Esophagus muscularis mucosa (tissue), 4 donors: ENCODE measurements at places on chromosomes 13 and 19.

DNA sequence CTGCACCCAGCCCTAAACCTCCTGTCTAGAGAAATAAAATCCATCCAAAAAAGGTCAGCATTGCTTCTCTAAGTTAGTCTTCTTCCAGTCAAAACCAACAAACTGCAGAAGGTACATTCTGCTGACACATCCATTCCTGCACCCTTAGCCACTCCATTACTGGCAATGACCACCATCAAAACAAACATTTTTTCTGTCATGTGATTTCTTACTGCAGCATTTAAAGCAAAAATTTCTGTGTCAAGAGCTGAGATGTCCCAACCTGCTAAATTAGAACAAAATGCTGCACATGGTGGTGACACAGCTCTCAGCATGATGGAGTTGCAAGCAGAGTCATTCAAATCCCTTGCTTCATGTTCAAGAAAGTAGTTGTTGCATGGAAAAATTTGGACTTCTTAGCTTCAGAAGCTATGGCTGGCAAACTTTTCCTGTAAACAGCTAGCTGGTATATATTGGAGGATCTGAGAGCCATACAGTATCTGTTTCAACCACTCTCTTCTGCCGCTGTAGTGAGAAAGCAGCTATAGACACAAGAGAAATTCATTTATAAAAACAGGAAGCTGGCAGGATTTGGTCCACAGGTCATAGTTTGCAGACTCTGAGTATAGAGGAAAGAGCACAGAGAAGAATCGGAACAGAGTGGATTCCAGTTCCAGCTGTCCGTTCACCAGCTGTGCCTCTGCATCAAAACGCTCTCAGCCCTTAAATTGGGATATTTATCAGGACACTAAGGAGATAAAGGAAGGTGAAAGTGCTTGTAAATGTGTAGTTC lies 17.4 kb downstream of the RUBCNL start:
- no peak for DNase-seq

GRCh38 chr19:3897936-3898335 lies 17.5 kb downstream of the ATCAY start:
- no peak for DNase-seq

DNA sequence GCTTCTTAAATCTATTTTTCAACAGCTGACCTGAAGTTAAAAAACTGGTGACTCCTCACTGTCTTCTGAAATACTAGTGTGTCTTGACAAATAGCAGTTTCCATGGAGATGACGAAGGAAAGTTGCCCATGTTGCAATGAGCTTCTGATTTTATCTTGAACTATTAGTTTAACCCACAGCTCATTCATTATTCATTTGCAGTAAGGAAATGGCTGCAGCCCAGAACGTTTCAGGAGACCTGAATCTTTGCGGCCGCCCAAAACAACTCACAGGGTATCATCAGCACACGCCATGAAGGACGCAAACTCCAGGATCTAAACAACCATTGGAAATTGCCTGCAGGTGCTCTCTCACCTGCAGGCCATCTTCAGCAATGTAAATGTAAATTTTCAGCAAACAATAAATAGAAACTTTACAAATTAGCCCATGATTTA lies 142.5 kb downstream of the DCLK1 start:
- no peak for DNase-seq

DNA sequence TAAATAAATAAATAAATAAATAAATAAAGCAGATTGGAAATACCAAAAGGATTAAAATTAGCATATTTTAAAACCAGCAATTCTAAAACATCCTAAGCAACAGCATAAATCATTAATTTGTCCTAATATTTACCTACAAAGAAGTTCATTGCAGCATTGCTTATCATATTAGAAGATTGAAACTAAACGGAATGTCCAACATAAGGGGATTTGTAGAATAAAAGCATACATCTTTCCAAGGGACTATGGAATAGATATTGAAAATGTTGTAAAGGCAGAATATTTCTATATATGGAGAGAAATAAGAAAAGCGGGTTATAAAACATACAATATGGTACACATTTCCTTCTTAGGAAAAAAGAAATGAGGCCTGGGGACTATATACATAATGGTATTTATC lies 71.1 kb upstream of the RFC3 start:
- DNase-seq, result no peak

GRCh38 chr19:3302755-3303154 lies 63.6 kb upstream of the NFIC start:
- no peak for DNase-seq

DNA sequence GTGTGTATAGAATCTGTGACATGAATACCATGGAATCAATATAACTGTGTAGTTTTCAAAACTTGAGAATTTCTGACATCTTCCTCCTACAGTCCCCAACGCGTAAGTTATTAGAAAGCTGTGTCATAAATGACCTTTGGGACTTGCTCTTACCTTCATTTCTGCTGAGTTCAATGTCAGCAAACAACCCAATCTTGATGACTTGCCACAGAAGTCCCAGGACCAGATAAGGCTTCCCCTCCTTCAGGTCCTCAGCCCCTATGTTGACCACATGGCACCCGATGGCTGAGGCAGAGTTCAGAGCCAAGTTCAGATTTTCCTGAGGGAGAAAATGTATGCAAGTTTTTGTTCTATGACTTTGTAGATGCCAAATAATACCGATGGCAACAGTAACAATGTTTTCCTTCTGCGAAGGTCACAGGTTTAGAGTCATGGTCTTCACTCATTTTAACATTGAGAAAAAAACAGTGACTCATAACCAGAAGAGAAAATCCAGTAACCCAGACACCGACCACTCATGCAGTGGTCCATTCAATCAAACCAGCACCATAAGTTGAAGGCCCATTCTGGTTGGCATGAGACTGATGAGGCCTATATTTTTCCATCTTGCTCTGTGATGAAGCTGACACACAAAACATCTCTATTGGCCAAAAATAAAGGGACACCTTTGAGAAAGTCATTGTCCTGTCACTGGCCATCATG lies 29.2 kb downstream of the LCP1 start:
- DNase-seq, result no peak

DNA sequence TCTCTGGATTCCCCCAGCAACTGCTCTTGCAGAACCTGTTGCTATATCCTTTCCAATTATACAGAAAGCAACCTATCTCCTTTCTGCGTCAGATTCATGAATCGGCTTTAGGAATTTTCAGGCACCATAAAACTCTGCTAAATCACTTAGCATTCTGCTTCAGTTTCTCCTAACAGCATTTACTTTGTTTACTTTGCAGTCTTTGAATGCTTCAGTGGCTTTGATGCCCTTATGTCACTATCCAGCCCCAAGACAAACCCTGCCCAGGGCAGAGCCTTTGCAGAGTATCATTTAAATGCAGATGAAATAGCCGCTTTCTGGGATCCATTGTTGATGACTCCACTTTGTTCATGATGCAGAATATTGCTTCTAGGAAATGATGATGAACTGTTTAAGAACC lies 43.1 kb downstream of the SLITRK1 start:
- DNase-seq, result no peak

GRCh38 chr13:80379245-80379644 lies 38.3 kb upstream of the SPRY2 start:
- DNase-seq, result no peak

DNA sequence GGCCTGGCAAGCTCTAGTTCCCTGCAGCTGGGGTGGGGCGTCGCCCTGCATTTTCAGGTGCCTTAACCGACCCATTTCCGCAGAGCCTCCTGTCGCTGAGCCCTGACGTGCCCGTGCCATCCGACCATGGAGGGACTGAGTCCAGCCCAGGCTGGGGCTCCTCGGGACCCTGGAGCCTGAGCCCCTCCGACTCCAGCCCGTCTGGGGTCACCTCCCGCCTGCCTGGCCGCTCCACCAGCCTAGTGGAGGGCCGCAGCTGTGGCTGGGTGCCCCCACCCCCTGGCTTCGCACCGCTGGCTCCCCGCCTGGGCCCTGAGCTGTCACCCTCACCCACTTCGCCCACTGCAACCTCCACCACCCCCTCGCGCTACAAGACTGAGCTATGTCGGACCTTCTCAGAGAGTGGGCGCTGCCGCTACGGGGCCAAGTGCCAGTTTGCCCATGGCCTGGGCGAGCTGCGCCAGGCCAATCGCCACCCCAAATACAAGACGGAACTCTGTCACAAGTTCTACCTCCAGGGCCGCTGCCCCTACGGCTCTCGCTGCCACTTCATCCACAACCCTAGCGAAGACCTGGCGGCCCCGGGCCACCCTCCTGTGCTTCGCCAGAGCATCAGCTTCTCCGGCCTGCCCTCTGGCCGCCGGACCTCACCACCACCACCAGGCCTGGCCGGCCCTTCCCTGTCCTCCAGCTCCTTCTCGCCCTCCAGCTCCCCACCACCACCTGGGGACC lies 1.2 kb downstream of the ZFP36 start:
- no peak for DNase-seq

GRCh38 chr13:48749699-48750473 lies 96.2 kb downstream of the CYSLTR2 start:
- DNase-seq, result peak; percentile 96

- no peak for DNase-seq
Observed at GRCh38 chr19:19268453-19269385, 4.4 kb downstream of the TM6SF2 start.

GRCh38 chr13:29513981-29514719 lies 81.3 kb downstream of the SLC7A1 start:
- DNase-seq, result no peak

GRCh38 chr13:97364031-97364430 lies 69.9 kb upstream of the RAP2A start:
- no peak for DNase-seq
